ENCODE measurements at places on chromosomes 4 and X.

- no peak for DNase-seq
These were observed 23.3 kb upstream of the PSAPL1 start for GRCh38 chr4:7458066-7458425.

DNA sequence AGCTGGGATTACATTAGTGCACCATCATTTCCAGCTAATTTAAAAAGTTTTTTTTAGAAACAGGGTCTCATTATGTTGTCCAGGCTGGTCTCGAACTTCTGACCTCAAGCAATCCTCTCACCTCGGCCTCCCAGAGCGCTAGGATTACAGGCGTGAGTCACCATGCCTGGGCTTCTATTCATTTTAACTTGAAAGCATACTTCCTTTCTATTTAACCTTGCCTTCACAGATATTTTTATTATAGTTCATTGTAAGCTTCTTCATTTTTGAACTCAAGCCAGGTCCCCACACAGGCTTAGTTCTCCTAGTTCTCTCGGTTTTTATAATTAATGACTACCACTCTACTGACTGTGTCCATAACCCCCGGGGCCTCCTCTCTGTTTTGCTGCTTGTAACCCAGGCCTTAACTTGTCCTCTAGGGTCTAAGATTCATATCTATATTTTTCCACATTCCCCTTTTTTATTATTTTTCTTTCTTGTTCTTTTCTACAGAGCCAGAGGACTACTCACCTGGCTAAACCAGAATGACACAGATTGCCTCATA, 50.7 kb downstream of the SNX12 start:
- DNase-seq: no peak

GRCh38 chr4:165369522-165369921, 9.3 kb upstream of the CPE start:
- DNase-seq: peak; percentile 22

- DNase-seq: peak; percentile 35
These were observed 4.2 kb upstream of the ZNF157 start for GRCh38 chrX:47366041-47366722.

DNA sequence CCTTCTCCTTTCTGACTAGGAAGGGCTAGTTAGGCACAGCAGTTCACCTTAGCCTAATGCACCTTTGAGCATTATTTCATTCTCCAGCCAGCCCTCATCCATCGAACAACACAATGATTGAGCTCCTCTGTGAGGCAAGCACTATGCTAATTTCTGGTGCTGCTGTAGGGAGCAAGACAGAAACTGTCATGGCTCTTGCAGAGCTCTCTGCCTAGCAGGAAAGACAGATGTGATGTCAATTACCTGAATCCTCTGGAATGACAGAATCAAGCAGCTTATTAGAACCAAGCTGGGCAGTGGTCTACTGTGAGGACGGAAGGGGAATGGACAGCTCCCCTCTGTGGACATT, 256.1 kb upstream of the NOCT start:
- DNase-seq: no peak

DNA sequence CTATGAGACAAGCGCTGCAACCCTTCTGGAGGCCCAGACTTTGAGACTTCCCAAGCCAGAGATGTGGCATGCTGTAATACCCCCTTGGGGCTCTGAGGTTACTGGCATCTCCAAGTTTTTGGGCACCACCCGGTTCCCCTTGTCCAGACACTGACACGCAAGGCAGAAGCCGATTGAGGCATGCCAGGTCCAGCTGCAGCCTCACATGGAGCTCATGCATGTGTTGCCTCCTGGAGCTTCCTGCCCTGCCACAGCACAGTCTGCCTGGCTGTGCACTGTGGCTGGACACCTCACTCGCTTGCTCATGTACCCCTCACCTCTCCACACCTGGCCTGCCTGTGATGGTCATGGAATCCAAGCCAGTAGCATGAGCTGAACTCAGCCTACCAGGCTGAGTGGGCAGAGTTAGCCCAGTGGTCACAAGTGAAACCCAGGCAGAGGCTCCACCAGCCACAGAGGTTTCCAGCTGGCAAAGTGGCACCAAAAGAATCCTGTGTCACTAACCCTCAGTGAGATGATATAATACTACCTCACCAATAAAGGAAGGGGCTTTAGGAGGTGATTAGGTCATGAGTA, 789.2 kb upstream of the INTU start:
- DNase-seq: no peak

DNA sequence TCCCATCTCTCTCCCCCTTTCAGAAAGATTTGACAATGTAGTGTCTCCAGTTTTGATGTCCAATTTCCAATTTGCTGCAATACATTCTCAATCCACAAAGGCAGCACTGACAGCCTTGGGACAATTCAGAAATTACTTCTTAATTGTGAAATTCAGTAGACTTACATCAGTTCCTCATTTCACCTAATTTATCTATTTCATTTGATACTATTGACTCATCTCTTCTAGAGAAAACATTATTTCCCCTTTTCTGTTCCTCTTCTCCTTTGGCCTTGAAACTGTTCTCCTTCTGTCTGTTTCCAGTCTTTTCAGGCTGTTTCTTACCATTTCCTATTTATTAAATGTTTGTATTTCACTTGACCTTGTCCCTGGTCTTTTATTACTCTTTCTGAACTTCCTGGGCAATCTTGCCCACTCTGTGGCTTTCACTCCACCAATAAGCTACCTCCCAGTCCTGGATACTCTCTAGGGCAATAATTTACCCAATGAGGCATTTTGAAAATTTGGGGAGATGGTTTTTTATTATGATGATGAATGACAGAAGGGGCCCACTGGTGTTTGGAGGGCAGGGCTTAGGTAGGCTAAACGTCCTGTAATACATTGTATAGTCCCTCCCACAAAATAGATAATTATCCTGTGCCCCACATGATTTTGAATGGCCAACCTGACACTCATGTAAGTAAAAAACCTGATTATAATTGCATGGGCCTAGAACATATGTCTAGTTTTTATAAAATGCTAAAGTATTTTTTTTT, 498.0 kb upstream of the BOD1L1 start:
- DNase-seq: no peak

DNA sequence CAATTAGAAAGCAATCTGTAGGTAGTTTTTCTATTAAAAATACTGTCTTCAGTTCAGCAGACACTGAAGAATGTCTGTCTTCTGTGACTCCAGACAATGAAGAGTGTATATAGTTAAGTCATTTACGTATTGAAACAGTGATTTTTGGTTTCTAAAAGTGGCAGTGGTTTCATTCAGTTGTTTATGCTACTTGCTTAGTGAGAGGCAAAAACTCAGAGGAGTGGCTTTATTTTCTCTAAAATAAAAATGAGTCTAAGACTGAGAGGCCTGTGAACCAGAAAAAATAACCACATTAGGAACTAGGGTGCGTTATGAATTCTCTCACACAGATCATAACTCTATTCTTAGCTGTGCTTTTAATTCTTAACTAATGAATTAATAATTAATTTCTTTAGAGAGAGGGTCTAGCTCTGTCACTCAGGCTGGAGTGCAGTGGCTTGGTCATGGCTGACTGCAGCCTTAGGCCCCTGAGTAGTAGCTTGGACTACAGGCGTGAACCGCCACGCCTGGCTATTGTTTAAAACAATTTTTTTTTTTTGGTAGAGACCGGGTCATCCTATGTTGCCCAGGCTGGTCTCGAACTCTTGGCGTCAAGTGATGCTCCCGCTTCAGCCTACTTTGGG, 31.4 kb downstream of the FREM3 start:
- DNase-seq: no peak

- no peak for DNase-seq
These were observed 64.0 kb upstream of the GK2 start for GRCh38 chr4:79472036-79472435.

DNA sequence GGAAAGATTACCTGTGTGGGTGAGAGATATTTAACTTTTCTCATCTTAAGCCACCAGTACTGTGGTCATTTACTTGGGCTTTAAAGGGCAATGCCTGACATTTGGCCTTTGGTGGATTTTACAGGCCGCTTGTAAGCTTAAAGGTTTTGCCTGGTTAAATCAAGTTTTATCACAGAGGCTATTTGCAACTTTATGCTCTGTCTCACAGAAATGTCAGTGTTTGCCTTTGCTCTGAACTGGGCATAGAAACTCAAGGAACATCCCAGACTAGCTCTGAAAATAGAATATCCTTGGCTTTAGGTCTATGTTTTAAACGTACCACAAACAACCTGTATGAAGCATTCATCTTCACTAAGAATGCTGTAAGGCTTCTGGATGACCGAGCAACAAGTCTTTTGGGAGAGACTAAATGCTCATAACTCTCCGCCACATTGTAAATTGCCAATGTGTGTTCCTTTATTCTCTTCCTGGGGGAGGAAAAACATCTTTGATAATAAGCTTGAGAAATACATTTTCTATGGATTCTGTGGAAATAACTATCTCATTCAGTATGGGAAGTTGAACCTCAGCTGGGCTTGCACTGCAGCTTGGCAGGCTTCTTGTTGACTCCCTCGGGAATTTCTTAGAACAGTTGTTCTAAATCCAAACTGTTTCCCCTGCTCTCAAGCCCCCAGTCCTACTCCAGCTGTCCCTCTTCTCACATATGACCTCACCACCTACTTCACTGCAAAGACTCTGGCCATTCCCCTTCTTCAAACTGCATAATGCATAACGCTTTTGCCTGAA, 105.8 kb upstream of the WDR44 start:
- DNase-seq: no peak

GRCh38 chr4:142347241-142347640, 498.9 kb downstream of the INPP4B start:
- DNase-seq: no peak

- DNase-seq: no peak
These were observed 6.8 kb upstream of the ODAPH start for GRCh38 chr4:75549019-75549418.

DNA sequence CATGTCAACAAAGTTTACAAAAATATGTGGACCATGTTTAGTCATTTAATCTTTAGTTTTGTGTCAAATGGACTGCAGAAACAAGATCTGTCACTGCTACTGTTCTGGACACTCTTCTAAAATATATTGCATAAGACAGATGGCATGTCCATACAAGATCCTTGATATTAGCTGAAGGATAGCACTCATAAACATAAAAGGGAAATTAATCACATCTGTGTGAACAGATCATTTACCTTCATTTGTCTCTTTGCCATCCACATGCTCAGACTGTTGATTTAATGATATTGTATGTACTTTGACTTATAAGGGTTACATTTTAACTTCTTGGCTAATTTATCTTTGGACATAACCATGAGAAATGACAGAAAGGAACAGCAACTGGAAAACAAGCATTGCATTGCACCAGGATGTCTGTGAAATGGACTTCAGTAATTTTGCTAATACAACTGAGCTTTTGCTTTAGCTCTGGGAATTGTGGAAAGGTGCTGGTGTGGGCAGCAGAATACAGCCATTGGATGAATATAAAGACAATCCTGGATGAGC, at the start of gene UGT2B7:
TSS of gene UGT2B7 (plus strand) at position 364 of the 546 bp plus-strand sequence. CDS start at position 411, 47 bp downstream.
- no peak for DNase-seq

- DNase-seq: no peak
These were observed 13.7 kb downstream of the WDFY3 start for GRCh38 chr4:84952776-84953175.

- DNase-seq: no peak
These were observed 46.9 kb upstream of the SMARCAD1 start for GRCh38 chr4:94160774-94161173.

DNA sequence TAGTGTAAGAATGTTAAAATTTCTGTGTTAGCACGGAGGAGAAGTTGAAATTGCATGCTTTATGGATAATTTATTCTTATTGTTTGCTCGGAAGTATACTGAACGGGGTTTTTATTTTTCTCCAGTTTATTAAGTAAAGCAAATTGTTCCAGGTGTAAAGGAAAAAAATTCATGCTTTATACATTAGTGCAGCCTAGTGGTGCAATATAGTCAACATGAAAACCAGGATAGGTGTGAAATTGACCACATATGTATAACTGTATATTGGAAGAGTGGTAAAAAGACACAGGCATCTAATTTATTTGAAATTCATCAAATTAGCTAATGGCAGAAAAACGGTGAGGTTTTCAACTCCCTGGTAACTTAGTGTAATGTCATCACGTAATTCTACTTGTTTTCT, 959 bp downstream of the BRS3 start:
- no peak for DNase-seq

GRCh38 chr4:88318751-88319350, 34.5 kb upstream of the PPM1K start:
- no peak for DNase-seq

GRCh38 chrX:111460607-111461006, 48.6 kb upstream of the DCX start:
- no peak for DNase-seq

- no peak for DNase-seq
These were observed 81.1 kb downstream of the CLCN5 start for GRCh38 chrX:50003467-50003866.

GRCh38 chrX:10507876-10508275, 112.5 kb downstream of the MID1 start:
- no peak for DNase-seq

GRCh38 chr4:107760281-107760947, 40.4 kb upstream of the PAPSS1 start:
- DNase-seq: peak; percentile 53

DNA sequence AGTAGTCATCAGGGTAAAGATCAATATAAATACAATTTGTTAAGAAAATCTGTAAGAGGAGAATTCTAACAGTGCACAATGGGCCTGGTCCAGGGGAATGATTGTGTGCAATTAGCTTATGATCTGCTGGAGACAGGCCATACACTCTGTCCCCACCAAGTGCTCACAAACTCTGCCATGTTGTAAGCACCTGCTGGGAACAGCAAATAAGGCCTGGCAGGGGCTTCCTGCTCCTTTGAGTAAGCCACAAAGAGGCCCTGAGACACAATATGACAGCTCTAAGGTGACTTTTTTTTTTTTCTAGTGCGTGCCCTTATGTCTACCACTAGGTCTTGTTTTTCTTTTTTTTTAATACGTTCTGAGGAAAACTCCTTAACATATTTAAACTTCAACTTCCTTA, 866.3 kb upstream of the PCDH7 start:
- no peak for DNase-seq

GRCh38 chrX:23662853-23663252, 4.4 kb upstream of the PRDX4 start:
- DNase-seq: no peak

GRCh38 chr4:113088050-113088449, 38.6 kb downstream of the ANK2 start:
- no peak for DNase-seq
